Progenitor cell of endocrine pancreas (in vitro differentiated cells): ENCODE measurements at places on chromosomes 11 and 22.

- peak; percentile 30 for DNase-seq
Measured at GRCh38 chr11:107999759-108000455, 8.8 kb upstream of the CUL5 start.

- DNase-seq, result no peak
Measured at GRCh38 chr11:14554959-14555358, 34.8 kb upstream of the PSMA1 start.

DNA sequence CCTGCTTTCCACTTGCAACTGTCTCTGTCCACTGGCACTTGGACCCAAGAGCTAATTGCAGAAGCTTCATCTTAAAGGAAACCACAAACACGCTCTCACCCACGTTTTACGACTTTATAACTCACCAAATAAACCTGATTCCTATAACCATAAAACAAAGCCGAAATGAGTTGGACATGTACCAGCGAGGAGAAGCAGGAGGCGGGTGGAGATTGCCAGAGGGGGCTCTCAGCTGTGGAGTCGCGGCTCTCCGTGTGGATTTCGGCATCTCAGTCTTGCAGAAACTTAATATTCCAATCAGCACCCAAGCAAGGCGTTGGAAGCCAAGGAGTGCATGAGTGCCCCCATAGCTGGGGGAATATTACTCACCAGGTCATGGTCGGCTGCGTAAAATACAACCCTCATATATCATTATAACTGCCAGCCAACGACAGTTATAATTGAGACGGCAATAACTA is 483.6 kb downstream of the MN1 start:
- no peak for DNase-seq

- no peak for DNase-seq
Measured at GRCh38 chr11:7486781-7487140, 1.5 kb downstream of the OLFML1 start.

GRCh38 chr11:132838627-132839026 is 693.7 kb downstream of the OPCML start:
- DNase-seq, result no peak

DNA sequence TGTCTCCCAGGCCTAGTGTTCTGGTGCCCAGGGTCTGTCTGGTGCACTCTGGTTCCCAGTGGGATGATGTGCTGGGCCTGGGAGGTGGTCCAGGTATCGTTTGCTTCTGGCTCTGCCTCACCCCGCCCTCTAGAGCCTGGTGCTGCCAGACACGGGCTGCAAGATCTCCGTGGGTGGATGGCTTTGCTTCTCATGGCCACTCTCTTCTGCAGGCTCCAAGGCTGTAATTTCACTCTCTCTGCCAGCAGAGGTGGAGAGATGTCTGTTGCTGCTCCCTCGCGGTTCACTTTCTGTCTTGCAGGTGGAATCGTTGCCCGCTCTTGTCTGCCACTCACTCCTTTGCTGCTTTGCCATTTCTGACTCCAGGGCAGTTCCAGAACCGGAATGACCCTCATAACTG is 13.4 kb downstream of the NADSYN1 start:
- no peak for DNase-seq
